ENCODE measurements at places on chromosomes 2 and 18. TPM values are rescaled to one million over a fixed set of nuclear protein-coding genes. Genes with fewer than 3 reads are reported as not detected.

DNA sequence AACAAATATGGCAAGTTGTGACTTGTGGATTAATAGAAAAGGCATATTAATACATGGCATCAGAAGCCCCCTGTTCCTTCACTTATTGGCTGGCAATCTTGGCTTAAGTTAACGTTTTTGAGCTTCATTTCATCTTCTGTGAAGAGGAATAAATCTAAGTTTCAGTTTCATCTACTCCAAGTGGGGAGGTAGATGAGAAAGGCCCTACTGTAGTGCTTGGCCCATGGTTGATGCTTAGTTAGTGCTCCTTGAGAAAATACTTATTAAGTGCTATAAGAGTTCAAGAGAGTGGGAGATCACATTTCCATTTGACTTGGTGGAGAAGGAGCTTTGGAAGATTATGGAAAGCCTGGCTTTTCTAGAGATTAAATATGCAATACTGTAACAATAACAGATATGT is 244.3 kb downstream of the BABAM2 start:
- no peak for DNase-seq

DNA sequence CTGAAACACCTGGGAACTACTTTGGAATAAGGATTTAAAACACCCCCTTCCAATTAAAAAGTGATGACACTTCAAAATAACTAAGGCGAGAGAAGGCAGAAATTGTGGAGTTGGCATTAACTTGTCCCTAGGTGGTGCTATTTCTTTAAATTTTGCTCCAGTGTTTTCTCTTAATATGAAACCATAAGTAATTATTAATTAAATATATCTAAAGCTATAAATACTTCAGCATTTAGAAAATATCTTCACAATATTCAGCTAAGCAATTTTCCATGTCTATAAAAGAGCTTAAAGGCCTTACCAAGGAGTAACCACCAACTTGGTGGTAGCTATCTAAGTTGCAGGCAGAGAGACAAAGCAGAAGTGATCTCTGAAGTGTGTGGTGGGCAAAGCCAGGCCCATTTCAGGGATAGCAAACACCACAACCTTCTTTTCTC is 186.8 kb upstream of the PGAP1 start:
- peak; percentile 7 for DNase-seq

GRCh38 chr2:102385522-102385921 is 29.9 kb downstream of the IL18R1 start:
- DNase-seq = no peak

The HOXD4 gene
- total RNA-seq = not detected

The ALPI gene
- not detected for total RNA-seq

GRCh38 chr2:158760887-158761286 is 34.2 kb upstream of the DAPL1 start:
- no peak for DNase-seq

- no peak for DNase-seq
These were observed 44.2 kb upstream of the MFF start for GRCh38 chr2:227280895-227281294.

- peak; percentile 46 for DNase-seq
These were observed 572 bp downstream of the RPS27A start for GRCh38 chr2:55232863-55233657.

DNA sequence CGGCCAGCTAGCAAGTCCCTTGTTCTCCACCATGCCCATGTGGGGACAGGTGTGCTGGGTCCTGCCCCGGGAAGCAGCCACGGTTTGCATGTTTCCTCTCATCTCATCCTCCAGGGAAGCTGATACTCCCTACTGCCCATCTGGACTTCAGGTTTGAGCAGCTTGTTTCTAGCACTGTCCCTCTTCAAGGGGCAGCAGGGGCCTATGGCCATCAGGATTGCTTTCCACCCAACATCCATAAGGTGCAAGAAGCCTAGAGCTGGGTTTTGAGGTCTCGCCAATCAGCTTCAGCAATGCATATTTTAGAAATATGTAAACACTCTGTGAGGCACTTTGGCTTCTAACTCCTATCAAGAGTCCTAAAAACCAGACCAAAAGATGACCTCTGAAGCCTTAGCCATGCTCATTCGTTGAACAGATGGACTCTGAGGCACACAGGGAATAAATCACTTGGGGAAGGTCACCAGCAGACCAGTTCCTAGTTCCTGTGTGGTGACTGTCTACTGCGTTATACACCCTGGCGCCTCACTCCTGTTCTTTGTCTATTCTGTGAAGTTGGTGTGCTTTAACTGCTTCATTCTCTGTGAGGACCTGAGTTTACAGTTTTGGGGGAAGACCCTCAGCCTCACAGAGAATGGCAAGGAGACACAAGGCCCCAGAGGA is 192.6 kb upstream of the TWIST2 start:
- DNase-seq = no peak

GRCh38 chr2:85409845-85410583 is at the start of gene CAPG:
CAPG (minus strand) TSS chr2:85410366; CDS start chr2:85402145, 8,221 bp downstream.
- peak; percentile 78 for DNase-seq

The GAD1 gene
- total RNA-seq = 15.7 TPM

GRCh38 chr2:11342551-11343367 is 1.7 kb downstream of the ROCK2 start:
- DNase-seq = peak; percentile 38

DNA sequence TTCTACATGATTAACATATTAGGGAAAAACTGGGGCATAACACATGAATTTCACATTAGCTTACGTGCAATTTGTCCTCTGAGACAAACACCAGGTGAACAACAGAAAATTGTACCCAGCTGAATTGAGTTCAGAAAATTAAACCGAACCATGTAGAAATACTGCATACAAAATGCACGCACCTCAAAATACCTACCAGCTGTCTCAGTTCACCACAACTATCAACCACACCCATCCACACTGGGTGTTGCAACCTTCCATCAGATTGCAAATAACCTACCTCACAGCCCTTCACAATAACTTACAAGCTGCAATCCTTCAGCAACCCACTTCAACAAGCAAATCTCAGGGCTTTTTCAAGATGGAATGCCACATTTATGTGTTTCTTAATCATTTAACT is 55.9 kb downstream of the UNC50 start:
- no peak for DNase-seq

GRCh38 chr2:120825370-120826259 is 89.9 kb downstream of the GLI2 start:
- DNase-seq = no peak

DNA sequence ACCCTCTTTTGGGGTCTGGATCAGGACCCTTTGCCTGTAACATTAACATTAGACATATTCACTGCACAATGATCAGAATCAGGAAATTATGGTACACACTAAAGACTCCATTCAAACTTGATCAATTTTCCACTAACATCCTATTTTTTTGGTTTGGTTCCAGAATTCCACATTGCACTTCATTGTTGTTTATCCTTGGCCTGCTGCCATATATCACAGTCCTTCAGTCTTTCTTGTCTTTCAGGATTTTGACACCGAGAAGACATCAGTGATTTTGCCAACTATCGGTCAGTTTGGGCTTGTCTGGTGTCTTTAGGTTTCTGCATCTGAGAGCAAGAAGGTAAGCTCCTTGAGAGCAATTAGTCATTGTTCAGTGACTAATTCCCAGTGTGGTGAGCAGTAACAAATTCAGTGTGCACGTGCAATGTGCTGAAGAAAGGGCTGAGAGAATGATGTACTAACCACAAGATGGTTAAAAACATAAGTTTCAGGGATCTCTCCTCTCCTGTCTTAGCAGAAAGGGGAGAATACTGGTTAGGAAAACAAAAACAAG is 23.5 kb downstream of the MARCHF4 start:
- no peak for DNase-seq

Measured in K562 (cell line).